ENCODE measurements at places on chromosomes 5 and 9. TPM values are rescaled to one million over a fixed set of nuclear protein-coding genes. Genes with fewer than 3 reads are reported as not detected.

The FLT4 gene
- total RNA-seq, result 7.7 TPM

The NR5A1 gene
- 0.42 TPM for total RNA-seq

The RBM27 gene
- 44.9 TPM for total RNA-seq

The PCDHB11 gene
- total RNA-seq, result 1.4 TPM

The EIF4EBP3 gene
- 8.9 TPM for total RNA-seq

The RASGEF1C gene
- 0.61 TPM for total RNA-seq

The PCDHGA10 gene
- 2.2 TPM for total RNA-seq

DNA sequence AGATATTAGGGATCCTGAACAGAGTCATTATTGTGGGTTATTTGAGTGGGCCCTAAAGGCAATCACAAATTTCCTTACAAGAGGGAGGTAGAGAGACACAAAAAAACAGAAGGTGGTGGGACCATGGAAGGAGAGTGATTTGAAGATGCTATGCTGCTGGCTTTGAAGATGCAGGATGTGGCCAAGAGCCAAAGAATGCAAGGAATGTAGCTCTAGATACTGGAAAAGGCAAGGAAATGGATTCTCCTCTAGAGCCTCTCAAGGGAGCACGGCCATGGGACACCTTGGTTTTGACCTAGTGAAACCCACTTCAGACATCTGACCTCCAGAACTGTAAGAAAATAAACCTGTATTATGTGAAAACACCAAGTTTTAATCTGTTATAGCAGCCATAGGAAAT is 53.8 kb downstream of the TTC39B start:
- no peaks in the 10 kb centered on the region for H3K36me3 ChIP-seq
- no peak overlapping the region for H3K27ac ChIP-seq
- H3K27me3 ChIP-seq, result no peaks in the 10 kb centered on the region
- DNase-seq, result no peak

GRCh38 chr5:65061974-65062353 is 293.2 kb downstream of the CWC27 start:
- no peak overlapping the region for H3K27ac ChIP-seq
- DNase-seq, result no peak
- no peaks in the 10 kb centered on the region for H3K36me3 ChIP-seq
- H3K27me3 ChIP-seq, result no peaks in the 10 kb centered on the region
- no peak overlapping the region for H3K4me3 ChIP-seq

- H3K27me3 ChIP-seq, result no peaks in the 10 kb centered on the region
- H3K27ac ChIP-seq, result no peak overlapping the region
- no peaks in the 10 kb centered on the region for H3K4me1 ChIP-seq
- DNase-seq, result no peak
- no peak overlapping the region for H3K4me3 ChIP-seq
Measured at GRCh38 chr9:89342213-89342612, 23.9 kb downstream of the SECISBP2 start.

GRCh38 chr5:41003670-41004376 is 67.3 kb downstream of the MROH2B start:
- no peak overlapping the region for H3K27ac ChIP-seq
- H3K27me3 ChIP-seq, result no peaks in the 10 kb centered on the region
- H3K4me1 ChIP-seq, result no peaks in the 10 kb centered on the region
- no peaks in the 10 kb centered on the region for H3K36me3 ChIP-seq
- no peak overlapping the region for H3K4me3 ChIP-seq

GRCh38 chr5:15026944-15027343 is 155.4 kb upstream of the ANKH start:
- no peak overlapping the region for H3K4me3 ChIP-seq
- peaks cover 9% of the 10 kb centered on the region for H3K4me1 ChIP-seq
- no peak overlapping the region for H3K27ac ChIP-seq
- no peak for DNase-seq

- no peaks in the 10 kb centered on the region for H3K4me1 ChIP-seq
- DNase-seq, result no peak
Measured at GRCh38 chr5:60435808-60436207, 264.2 kb downstream of the DEPDC1B start.

GRCh38 chr5:177487144-177487543 is 10.3 kb downstream of the PDLIM7 start:
- H3K27me3 ChIP-seq, result no peaks in the 10 kb centered on the region
- peaks cover 3% of the 10 kb centered on the region for H3K4me1 ChIP-seq
- DNase-seq, result no peak
- no peak overlapping the region for H3K27ac ChIP-seq
- H3K4me3 ChIP-seq, result no peak overlapping the region
- H3K36me3 ChIP-seq, result peaks cover 39% of the 10 kb centered on the region

DNA sequence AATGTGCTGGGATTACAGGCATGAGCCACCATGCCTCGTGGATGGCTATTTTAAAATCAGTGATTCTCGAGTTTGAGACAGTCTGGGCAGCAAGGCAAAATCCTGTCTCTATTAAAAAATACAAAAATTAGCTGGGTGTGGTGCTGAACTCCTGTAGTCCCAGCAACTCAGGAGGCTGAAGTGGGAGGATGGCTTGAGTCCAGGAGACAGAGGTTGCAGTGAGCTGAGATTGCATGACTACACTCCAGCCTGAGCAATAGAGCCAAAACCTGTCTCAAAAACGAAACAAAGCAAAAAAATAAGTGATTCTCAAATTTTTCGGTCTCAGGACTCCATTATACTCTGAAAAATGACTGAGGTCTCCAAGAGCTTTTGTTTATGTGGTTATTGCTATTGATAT is 47.9 kb upstream of the HSPA9 start:
- no peaks in the 10 kb centered on the region for H3K27me3 ChIP-seq
- H3K4me1 ChIP-seq, result no peaks in the 10 kb centered on the region
- H3K4me3 ChIP-seq, result no peak overlapping the region

GRCh38 chr5:177489119-177489716 is 8.2 kb downstream of the PDLIM7 start:
- no peaks in the 10 kb centered on the region for H3K27me3 ChIP-seq
- H3K4me3 ChIP-seq, result no peak overlapping the region
- H3K27ac ChIP-seq, result no peak overlapping the region
- H3K36me3 ChIP-seq, result peaks cover 49% of the 10 kb centered on the region
- no peak for DNase-seq

- peaks cover 9% of the 10 kb centered on the region for H3K4me1 ChIP-seq
- no peak overlapping the region for H3K27ac ChIP-seq
- no peaks in the 10 kb centered on the region for H3K27me3 ChIP-seq
- DNase-seq, result no peak
Measured at GRCh38 chr9:69317081-69317480, 7.9 kb upstream of the ENTREP1 start.

GRCh38 chr5:40333459-40334241 is 346.1 kb upstream of the PTGER4 start:
- DNase-seq, result no peak
- no peak overlapping the region for H3K4me3 ChIP-seq
- no peak overlapping the region for H3K27ac ChIP-seq
- H3K36me3 ChIP-seq, result no peaks in the 10 kb centered on the region
- H3K27me3 ChIP-seq, result no peaks in the 10 kb centered on the region
- H3K4me1 ChIP-seq, result no peaks in the 10 kb centered on the region

DNA sequence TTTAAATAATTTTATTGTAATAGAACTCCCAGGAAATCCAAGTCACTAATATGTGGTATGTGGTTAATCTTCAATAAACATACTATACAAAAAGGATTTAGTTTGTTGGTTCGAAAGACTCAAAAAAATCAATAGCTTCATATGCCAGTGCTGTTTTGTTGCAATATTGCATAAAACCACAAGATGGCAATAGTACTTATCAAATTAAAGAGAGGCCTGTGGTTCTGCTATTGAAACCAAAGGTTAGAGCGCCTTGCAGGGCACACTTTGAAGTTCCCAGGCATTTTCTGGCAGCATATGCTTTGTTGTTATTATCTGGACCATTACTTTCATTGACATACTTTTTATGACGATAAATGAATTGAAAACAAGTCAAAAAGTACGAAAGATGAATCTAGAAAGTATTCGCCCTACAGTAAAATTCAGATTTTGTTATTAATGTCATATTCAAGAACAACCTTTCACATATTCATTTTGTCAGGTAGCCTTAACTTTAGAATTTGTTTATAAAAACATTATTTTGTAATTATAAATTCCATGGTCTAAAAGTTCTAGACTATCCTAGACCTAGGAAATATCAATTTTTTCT is 316.3 kb downstream of the MCTP1 start:
- no peaks in the 10 kb centered on the region for H3K4me1 ChIP-seq
- no peaks in the 10 kb centered on the region for H3K36me3 ChIP-seq
- no peaks in the 10 kb centered on the region for H3K27me3 ChIP-seq
- no peak overlapping the region for H3K27ac ChIP-seq
- H3K4me3 ChIP-seq, result no peak overlapping the region
- no peak for DNase-seq

DNA sequence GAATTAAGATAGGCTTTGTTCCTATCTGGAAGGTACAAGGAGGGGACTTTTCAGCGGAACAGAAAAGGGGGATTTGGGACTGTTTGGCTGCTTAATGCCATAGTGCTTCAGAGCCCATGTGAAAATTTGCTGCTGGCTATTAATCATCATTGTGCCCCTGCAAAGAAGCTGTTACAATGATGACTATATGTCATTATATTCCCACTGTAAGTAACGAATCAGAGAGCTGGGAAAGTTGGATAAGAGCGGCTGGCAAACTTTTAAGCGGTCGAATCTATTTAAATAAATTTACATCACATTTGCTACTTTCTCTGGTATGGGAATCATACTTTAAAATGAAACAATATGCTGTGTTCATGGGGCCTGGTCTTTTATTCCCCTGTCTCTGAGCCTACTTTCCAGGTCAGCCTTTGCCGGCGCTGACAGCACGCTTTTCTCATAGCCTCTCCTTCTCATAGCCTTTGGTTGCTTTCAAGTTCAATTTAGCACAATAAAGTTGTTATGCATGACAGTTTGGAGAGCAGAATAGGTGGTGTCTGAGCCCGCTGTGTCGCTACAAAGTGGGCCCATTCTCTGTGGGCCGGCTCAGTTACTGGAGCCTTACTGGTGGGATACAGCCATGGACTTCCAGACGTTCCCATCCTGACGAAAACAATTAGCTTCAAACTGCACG is 271.2 kb upstream of the TMEM161B start:
- DNase-seq, result no peak
- H3K27me3 ChIP-seq, result peaks cover 1% of the 10 kb centered on the region
- no peak overlapping the region for H3K27ac ChIP-seq
- peaks cover 6% of the 10 kb centered on the region for H3K4me1 ChIP-seq
- H3K36me3 ChIP-seq, result no peaks in the 10 kb centered on the region

- no peaks in the 10 kb centered on the region for H3K4me1 ChIP-seq
- H3K27me3 ChIP-seq, result no peaks in the 10 kb centered on the region
Measured at GRCh38 chr5:110268283-110268682, 458.2 kb downstream of the TMEM232 start.

DNA sequence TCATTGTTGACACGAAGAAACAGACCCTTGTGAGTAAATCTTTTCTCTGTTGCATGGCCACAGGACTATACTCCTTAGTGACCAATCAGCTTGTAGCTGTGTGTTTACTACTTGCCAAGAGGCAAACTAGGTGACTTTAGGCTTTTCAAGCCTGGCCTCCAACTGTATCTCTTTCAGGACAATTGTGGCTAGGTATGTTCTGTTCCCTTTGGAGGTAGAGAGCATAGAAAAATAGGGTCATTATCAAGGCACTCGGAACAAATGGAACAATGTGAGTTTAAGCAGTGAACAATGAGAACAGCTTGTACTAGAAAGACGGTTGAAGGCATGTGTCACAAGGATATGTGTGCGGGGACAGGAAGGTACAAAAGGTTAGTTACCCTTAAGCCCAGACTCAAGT is 48.1 kb downstream of the SLC46A2 start:
- DNase-seq, result no peak
- H3K4me1 ChIP-seq, result peaks cover 2% of the 10 kb centered on the region
- H3K36me3 ChIP-seq, result peaks cover 12% of the 10 kb centered on the region
- H3K27me3 ChIP-seq, result no peaks in the 10 kb centered on the region

GRCh38 chr5:78887384-78888118 is 97.6 kb downstream of the ARSB start:
- no peaks in the 10 kb centered on the region for H3K27me3 ChIP-seq
- H3K4me1 ChIP-seq, result no peaks in the 10 kb centered on the region
- H3K27ac ChIP-seq, result no peak overlapping the region

DNA sequence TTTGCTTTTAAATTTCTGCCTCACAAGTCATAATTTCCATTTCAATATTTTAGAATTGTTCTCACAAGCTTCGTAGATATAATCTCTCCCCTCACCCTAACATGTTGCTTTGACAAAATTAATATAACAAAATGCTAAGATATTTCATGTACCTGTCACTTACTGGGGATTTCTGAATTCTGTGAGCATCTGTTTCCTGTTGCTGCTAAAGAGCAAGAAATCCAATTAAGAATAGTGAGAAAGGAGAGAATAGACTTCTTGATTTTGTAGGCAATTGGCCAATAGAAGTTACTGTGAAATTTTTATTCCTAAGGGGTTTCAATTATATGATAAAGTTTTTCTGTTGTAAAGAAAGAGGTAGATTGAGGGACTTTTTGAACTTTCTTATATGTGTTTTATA is 796.5 kb upstream of the ARRDC3 start:
- H3K4me3 ChIP-seq, result no peak overlapping the region
- no peaks in the 10 kb centered on the region for H3K27me3 ChIP-seq
- no peaks in the 10 kb centered on the region for H3K4me1 ChIP-seq

DNA sequence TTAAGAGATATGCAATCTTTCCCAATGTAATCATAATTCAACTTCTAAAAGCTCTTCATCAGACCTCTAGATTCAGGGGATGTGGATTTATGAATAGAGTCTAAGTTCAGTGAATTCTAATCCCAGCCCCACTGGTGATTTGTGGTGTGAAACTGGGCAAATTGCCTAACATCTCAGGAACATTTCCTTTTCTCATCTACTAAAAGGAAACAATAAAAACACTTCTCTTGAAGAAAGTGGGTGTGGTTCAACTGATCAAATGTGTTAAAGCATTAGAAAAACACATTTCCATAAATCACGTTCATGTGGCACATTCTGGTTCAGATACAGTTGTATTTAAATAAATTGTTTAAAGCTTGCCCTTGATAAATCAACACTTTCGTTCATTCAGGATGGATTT is 631.7 kb upstream of the CDH6 start:
- no peak overlapping the region for H3K4me3 ChIP-seq
- H3K27ac ChIP-seq, result no peak overlapping the region
- H3K36me3 ChIP-seq, result no peaks in the 10 kb centered on the region
- H3K27me3 ChIP-seq, result no peaks in the 10 kb centered on the region

- peaks cover 8% of the 10 kb centered on the region for H3K4me1 ChIP-seq
- peak within 1 kb of the TSS; percentile 63 for H3K27ac ChIP-seq
- no peaks in the 10 kb centered on the region for H3K36me3 ChIP-seq
- DNase-seq, result peak; percentile 87
- no peaks in the 10 kb centered on the region for H3K27me3 ChIP-seq
Measured at GRCh38 chr5:137735555-137736284, at the start of gene KLHL3. KLHL3 (minus strand) TSS chr5:137736089; CDS start chr5:137735646, 443 bp downstream.

Data from H1 (cell line).